ENCODE measurements at places on chromosomes 2 and 18. TPM values are rescaled to one million over a fixed set of nuclear protein-coding genes. Genes with fewer than 3 reads are reported as not detected.

DNA sequence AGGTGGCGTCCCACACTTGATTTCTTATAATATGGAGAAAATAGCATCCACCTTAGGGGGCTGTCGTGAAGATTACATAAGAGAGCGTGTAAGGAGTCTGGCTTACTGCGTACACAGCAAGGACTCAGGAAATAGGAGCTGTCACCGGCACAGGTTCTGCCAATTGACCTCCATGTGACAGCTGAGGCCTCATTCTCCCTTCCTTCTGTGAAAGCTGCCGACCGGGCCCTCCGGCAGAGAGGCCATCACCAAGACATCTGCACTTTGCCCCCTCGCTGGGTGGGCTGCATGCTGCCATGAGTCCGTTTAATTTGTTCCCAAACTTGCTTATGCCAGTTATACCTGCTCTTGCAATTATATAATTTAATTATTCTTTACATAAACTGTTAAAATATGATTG lies 27.7 kb downstream of the HS1BP3 start:
- H3K4me1 ChIP-seq = peaks cover 8% of the 10 kb centered on the region
- H3K27me3 ChIP-seq = no peaks in the 10 kb centered on the region
- H3K4me3 ChIP-seq = no peak overlapping the region
- no peak for DNase-seq

DNA sequence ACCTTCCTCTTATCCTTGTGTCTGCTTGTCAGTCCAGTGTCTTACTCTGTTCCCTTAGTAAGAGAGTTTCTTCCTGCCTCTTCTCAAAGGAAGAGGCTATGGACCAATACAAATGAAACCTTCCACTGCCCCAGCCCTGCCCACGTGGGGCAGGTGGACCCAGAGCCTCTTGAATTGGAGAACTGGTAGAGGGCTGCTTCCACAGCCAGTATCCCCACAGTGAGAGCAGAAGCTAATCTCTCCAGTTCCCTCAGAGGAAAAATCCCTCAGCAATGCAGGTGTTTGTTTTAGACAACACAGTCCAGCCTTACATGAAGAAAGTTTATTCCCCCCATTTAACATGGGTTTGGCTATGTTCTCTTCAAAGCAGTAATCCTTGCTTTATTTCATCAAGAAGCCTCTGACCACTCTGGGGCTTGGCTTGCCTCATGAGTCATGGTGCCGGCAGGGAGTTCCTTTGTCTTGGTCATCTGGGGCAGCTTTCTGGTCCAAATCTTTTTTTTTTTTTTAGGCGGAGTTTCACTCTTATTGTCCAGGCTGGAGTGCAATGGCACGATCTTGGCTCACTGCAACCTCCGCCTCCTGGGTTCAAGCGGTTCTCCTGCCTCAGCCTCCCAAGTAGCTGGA lies 6.5 kb upstream of the CYBRD1 start:
- no peaks in the 10 kb centered on the region for H3K4me1 ChIP-seq
- no peak for DNase-seq
- H3K36me3 ChIP-seq = no peaks in the 10 kb centered on the region
- H3K4me3 ChIP-seq = no peak overlapping the region
- no peaks in the 10 kb centered on the region for H3K27me3 ChIP-seq
- no peak overlapping the region for H3K27ac ChIP-seq

Gene ZNF385B
- total RNA-seq = 5.8 TPM

GRCh38 chr18:48292782-48293424 lies 116.3 kb downstream of the ZBTB7C start:
- peak; percentile 9 for DNase-seq
- H3K27ac ChIP-seq = no peak overlapping the region
- no peak overlapping the region for H3K4me3 ChIP-seq
- H3K27me3 ChIP-seq = no peaks in the 10 kb centered on the region
- H3K36me3 ChIP-seq = no peaks in the 10 kb centered on the region

Measured in right lobe of liver (tissue), 6 donors.